ENCODE measurements at places on chromosomes 5 and 9.

GRCh38 chr5:151097820-151098767 lies 17.3 kb upstream of the TNIP1 start:
- DNase-seq, result no peak

DNA sequence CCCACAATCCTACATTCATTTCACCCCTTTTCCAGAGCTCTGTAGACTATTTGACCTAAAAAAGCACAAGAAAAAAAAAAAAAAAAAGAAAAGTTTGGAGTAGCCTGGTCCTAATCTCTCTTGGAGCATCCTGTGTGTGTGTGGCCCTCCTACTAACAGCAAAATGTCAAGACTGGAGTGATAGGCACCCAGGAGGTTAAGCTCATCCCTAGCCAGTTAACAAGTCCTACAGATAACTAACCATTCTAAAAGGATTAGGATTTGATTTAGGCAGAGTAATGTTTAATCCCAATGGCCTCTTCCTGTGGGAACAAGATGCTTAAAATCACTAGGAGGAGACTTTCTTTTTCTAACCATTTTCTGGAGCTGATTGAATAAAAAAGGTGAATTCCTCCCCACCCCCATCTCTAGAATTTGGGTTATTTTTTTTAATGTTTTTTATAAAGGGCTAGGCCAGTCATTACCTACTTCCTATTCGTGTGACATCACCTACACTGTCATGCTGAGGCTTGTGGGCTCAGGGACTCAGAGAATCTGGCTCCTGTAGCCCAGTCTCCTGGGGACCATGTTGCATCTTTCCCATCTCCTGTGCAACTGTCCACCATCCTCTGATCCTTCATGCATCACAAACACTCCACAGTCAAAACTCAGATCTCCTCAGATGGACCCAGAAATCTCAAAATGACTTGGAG lies 43.2 kb upstream of the NR3C1 start:
- no peak for DNase-seq

DNA sequence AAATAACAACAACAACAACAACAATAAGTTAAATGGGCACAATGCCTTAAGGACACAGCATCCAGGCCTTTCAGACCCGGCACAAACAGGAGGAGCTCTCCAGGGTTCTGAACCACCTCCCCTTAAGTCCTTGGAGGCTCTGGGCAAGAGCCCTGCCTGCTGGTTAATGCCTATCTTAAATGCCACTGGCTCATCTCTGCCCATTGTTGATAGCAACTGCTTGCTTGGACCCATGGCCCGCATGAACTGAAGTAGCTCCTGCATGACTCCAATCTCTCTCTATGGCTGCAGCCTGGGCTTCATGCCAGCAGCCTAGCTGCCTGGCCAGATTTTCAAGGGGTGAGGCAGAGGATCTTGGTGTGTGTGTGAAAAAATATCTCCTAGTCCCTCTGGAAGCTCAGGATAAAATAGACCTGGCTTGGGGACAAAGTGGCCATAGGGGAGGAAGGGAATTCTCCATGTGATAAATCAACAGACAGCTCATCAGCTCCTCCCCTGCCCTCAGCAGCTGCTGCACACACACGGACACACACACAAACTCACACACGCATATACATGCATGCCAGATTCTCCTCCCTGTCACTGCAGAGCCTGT lies 27.4 kb downstream of the FAM219A start:
- DNase-seq, result no peak

- no peak for DNase-seq
Observed at GRCh38 chr9:123450996-123451395, 95.0 kb downstream of the CRB2 start.

DNA sequence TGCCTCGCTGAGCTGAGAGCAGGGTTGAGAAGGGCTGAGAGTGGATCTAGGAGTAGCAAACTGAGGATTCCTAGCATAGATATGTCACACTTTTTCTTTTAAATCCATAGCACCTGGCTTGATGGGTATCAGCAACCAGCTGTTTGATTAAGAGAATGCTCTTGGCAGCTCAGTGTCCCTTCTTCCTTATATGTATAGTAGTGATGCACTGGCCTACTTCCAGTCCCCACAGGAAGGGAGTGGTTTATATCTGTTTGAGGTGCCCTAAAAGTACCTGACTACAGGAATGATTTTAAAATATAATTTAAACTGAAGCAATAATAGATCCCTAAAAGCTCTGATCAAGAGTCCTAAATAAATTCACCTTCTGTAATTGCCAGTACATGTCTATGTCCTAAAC lies 546.8 kb upstream of the ZNF608 start:
- no peak for DNase-seq

Data from esophagus squamous epithelium (tissue), 5 donors.